ENCODE measurements at places on chromosomes 11 and 22.
A peak's percentile ranks its signal among the peaks of the same experiment; 100 is the strongest.

DNA sequence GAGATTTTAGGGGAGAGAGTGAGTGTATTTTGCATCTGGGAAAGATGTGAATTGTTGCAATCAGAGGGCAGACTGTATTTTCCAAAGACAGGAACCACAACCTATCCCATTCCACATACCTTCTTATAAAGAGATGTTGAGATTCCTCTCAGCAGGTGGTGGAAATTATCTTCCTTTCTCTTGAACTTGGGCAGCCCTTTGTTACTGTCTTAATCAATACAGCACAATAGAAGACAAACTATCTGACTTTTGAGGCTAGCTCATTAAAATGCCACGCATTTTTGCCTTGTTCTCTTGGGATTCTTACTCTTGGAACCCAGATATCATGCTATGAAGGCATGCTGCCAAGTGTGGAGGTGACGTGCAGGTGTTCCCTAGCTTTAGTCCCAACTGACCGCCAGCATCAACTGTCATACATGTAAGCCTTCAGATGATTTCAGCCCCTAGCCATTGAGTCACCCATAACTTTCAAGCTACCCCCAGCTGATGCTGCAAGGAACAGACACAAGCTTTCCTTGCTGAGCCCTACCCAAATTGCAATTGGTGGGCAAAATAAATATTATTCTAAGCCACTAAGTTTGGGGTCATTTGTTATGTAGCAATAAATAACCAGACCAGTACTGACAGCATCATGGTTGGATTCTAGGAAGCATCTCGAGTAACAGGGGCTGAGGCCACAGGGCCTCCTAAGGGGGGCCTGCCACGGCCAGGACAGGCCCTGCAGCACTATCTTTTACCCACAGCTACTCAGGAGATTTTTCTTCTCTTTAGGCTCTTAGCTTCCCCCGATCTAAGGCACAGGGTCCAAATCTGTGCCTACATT is 63.0 kb downstream of the RPL27A start:
- DNase-seq, result no peak

DNA sequence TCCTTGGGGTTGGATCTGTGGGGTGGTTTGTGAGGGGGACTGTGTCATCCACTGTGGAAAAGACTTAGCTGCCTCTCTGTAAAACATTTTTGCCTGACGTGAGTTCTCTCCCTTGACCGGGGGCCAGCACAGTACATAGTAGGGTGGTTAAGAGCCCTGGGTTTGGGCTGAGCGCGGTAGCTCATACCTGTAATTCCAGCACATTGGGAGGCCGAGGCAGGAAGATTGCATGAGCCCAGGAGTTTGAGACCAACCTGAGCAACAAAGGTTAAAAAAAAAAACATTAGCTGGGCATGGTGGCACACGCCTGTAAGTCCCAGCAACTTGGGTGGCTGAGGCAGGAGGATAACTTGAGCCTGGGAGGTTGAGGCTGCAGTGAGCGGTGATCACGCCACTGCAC is 74.7 kb upstream of the WNT7B start:
- DNase-seq, result no peak

GRCh38 chr22:44925465-44926123 is 84.2 kb downstream of the PHF21B start:
- no peak for DNase-seq

- DNase-seq, result peak; percentile 83
These were observed 47.1 kb upstream of the SYT13 start for GRCh38 chr11:45333001-45333971.

GRCh38 chr11:5486421-5486820 is 2.1 kb upstream of the OR52D1 start:
- no peak for DNase-seq

DNA sequence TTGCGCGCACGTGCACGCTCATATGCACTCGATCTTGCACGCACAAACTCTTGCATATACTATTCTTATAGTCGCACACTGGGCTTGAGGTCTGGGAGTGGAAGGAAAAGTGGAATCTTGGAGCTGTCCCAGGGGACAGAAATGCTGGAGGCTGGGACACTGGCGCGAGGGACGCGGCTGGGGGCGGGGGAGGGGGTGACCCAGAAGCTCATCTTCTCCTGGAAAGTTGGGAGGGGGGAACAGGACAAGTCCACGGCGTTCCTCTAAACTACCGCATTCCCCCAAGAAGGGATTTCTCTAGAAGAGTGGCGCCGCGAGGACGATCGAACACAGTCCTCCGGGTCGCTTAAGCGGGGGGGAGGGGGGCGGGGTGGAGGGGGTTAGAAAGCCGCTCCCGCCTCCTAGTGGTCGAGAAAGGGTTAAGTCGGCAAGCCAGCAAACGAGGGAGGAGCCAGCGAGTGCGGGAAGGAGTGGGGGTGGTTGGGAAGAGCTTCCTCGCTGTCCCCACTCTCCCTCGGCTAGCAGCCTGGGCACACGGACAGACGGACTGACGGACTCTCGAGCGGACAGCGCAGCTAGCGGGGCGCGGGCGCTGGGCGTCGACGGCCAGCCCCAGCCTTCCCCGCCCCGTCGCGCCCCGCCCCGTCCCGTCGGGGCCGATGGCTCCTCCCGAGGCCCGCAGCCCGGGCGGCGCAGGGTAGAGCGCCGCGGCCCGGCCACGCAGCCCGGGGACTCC is at the start of gene RTN4RL2:
RTN4RL2 (plus strand) TSS at position 507 of the 736 bp plus-strand sequence. CDS start 338 bp downstream, outside the sequence.
- peak; percentile 84 for DNase-seq

GRCh38 chr11:80862011-80862410 is 1421.2 kb upstream of the TENM4 start:
- no peak for DNase-seq

DNA sequence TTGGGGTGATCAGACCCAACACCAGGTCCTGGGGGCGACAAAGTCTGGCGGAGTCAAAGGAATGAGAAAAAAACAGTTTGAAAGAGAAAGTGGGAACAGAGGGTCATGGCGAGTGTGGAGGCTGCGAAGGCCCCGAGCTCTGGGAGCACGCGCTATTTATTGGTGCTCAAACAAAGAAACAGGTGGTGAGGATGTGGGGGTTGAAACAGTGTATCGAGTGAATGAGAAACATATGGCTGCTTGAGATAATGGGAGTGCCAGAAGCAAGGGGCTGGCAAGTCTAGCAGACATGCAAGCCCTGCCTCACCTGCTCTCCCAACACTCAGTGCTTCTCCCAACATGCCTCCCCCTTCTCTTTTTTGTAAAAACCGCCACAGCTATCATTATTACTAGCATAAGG is 7.8 kb upstream of the DUSP18 start:
- DNase-seq, result no peak

DNA sequence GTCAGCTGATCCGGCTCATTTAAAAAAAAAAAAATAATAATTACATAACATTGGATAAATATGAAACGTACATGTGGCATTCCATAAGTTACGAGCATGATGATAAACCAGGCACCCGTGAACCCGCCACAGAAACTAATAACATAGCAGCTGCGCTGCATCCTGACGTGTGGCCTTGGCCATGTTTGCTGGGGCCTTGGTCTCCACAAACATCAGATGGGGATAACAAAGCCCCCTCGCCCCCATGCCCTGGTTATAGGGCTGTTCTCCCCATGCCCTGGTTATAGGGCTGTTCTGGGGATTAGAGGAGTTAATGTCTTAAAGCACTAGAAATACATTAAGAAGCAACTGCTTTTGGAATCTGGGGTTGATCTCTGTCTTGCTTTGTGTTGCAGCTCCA is 36.7 kb downstream of the FLRT1 start:
- no peak for DNase-seq

GRCh38 chr22:25388866-25389540 is 169.6 kb downstream of the CRYBB2 start:
- DNase-seq, result no peak

DNA sequence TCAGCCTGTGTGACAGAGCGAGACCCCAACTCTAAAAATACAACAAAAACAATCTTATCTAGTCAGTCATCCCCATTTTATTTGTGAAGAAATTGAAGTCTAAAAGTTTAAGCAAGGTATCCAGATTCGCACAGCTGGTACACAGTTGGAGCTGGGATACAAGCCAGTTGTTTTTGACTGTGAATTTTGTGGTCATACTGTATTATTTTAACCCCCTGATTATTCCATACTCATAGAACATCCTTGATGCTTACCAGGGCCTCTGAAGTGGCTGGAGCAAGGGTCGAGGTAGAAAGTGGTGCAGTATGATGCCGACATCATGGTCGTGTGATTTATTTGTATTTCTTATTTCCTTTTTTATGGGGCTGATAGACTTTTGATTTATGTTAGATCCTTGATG is 50.0 kb downstream of the BID start:
- DNase-seq, result no peak

DNA sequence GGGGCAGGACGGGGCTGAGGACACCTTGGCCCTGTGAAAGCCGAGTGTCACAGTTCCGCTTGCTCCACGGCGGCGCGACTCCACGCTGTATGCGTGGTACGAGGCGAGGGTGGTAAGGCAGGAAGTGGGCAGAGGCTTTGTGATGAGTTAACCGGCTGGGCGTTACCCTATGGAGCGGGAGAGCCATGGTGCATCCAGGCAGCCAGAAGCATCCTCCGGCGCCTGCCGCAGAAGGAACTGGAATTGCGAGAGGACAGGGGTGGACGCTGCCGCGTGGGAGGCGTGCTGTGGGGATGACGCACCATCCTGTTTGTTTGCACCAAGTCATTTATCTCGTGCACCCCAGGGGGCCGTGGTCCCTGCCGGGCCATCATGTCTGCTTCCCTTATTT is 643.9 kb downstream of the BRD1 start:
- no peak for DNase-seq

DNA sequence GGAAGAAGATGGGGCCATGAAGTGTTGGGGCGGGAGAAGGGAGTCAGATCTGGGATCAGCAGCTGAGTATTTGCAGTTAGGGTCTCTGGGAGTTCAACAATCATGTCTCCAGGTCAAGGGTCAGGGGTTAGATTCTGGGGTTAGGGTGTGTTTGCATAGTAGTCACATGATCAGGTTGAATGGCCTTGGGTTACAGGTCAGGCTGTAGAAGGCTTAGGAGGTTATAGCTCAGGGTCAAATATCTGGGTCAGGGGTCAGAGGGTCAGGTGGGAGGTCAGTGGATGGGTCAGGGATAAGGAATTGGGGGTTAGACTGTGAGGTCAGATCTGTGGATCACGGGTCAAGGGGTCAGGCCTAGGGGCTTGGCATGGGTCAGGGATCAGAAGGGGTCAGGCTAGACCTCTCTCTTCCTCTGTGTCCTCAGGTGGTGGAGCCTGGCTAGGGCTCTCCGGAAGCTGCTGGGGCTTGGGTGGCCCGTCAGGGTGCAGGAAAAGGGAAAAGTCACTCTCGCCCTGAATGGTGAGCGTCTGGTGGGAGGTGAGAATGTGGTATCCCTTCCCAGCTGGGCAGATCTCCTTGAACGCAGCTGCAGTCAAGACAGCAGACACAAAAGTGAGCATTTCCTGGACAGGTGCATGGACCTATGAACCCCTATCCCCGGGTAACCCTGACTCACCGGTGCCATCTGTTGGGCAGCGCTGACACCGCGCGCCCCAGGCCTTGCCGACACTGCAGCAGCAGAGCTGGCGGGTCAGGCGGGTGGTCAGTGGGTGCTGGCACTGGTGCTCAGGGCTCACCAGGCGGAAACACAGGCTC is 6.4 kb downstream of the LTBP3 start:
- DNase-seq, result no peak

- no peak for DNase-seq
These were observed 310.0 kb downstream of the SWAP70 start for GRCh38 chr11:9973921-9974320.

- no peak for DNase-seq
These were observed 14.2 kb downstream of the LRP5 start for GRCh38 chr11:68326334-68327215.
